ENCODE measurements at places on chromosomes 5 and 9.

GRCh38 chr5:71778678-71779276 is 59.7 kb downstream of the CARTPT start:
- no peak for DNase-seq

DNA sequence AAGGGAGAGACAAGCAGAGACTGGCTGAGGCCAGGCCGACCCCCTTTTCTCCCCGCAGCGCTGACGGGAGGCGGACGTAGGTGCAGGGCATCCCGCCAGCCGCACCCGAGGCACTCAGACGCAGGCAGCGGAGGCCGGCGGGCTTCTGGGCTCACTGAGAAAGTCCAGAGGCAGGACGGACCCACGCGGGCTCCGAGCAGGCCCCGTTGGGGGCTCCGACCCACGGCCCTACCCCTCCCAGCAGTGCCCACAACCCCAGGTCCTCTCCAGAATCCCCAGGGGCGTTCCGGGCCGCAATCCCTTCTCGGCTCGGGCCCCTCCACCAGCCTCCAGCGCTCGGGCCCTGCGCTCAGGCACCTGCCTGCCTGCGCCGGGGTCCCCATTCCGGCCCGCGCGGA is 543 bp downstream of the MTMR12 start:
- DNase-seq, result peak; percentile 38

DNA sequence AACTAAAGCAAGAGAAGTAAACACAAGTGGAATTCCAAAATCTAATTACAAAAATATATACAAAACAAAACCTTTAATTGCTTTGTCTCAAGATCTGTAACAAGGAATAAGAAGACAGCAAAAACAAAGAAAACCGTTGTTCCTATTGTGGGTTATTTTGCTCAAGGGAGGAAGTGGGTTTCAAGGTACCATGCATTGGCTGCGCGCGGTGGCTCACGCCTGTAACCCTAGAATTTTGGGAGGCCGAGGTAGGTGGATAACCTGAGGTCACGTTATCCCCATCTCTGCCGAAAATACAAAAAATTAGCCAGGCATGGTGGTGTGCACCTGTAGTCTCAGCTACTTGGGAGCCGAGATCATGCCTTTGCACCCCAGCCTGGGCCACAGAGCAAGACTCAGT is 12.1 kb upstream of the IQGAP2 start:
- DNase-seq, result no peak

- no peak for DNase-seq
These were observed 46.5 kb upstream of the MCTP1 start for GRCh38 chr5:95331358-95331757.

- no peak for DNase-seq
These were observed 177.5 kb downstream of the GDNF start for GRCh38 chr5:37662362-37662761.

- no peak for DNase-seq
These were observed 168.6 kb downstream of the CARTPT start for GRCh38 chr5:71887680-71888079.

GRCh38 chr9:72305102-72305546 is 59.9 kb downstream of the ZFAND5 start:
- peak; percentile 88 for DNase-seq

DNA sequence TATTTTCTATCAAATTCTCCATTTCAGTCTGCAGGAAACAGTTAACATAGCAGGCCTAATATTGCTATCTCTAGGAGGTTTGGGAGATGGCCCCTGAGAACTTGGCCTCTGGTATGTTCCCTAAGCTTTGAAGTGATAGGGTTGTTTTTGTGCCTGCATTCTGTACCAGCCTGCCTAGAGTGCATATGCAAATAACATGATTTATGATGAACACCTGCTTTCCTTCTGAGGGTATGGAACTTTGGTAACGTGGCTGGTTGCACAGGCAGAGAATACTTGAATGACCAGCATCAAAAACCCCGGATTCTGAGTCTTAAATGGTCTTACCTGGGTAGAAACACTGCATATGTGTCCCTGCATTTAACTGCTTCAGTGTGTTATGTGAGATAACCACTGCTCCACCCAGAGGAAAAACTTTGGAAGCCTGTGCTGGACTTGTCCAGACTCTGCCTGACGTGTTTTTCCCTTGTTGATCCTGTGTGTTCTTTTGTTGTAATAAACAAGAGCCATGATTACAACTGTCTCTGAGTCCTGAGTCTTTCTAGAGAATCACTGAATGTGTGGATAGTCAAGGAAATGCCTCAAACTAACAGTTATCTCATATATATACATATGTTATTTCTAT is 111.3 kb upstream of the ABCA1 start:
- no peak for DNase-seq

- peak; percentile 71 for DNase-seq
These were observed 2.8 kb downstream of the DCAF12 start for GRCh38 chr9:34123682-34124081.
